ENCODE measurements at places on chromosomes 5 and 9. TPM values are rescaled to one million over a fixed set of nuclear protein-coding genes. Genes with fewer than 3 reads are reported as not detected.

Gene ABLIM3
- total RNA-seq: 15.4 TPM

Gene SERF1A
- total RNA-seq: 5.5 TPM

Gene FLT4
- total RNA-seq: 0.29 TPM

Gene GRXCR2
- total RNA-seq: not detected

Gene MEIKIN
- not detected for total RNA-seq

Gene PCDHGB4
- total RNA-seq: 12.6 TPM

Gene RNF208
- total RNA-seq: 4.4 TPM

Gene TRPM3
- not detected for total RNA-seq

DNA sequence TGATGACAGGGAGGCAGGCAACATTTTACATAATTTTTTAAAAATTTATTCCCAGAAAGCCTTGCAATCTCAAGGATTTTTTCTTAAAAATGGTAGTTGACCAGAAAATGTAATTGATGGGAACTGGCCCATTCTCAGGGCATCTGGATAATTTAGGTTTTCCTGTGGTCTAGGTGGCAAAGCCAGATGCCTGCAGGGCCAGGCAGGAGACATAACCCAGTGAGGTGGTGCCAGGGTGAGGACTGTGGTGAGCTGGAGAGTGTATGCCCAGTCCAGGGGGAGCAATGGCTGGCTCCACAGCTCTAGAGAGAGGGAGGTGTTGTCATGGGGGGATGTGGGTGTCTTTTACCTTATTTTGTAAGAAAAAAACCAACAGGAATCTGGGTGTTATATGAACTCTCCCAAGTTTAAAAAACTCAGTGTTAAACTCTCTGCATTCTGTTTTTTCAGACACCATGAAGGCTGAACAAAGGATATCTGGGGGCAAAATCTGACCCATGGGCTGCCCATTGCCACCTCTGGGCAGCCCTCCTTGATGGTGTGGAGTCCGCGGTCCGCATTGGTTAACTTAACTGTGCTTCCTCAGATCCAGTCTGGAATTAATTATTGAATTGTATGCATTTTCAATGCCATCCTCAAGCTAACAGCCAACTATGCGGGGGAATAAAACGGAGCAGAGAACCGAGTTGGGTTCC is 43.9 kb downstream of the BOD1 start:
- H3K4me1 ChIP-seq: peaks cover 38% of the 10 kb centered on the region
- peaks cover 3% of the 10 kb centered on the region for H3K36me3 ChIP-seq
- no peaks in the 10 kb centered on the region for H3K27me3 ChIP-seq
- H3K27ac ChIP-seq: peak overlapping the region; percentile 62

DNA sequence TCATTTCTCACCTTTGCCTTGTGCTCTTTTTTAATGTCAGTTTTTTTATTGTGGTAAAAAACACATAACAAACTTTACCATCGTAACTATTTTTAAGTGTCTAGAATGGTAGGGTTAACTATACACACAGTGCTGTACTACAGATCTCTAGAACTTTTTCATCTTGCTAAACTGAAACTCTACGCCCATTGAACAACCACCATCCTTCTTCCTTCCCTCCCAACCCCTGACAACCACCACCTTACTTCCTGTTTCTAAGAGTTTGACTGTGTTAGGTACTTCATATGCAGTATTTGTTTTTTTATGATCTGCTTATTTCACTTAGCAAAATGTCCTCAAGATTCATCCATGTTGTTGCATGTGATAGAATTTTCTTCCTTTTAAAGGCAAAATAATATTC is 54.9 kb downstream of the PSAT1 start:
- no peaks in the 10 kb centered on the region for H3K27me3 ChIP-seq
- DNase-seq: no peak
- peaks cover 2% of the 10 kb centered on the region for H3K36me3 ChIP-seq
- H3K27ac ChIP-seq: no peak overlapping the region
- H3K4me3 ChIP-seq: no peak overlapping the region

DNA sequence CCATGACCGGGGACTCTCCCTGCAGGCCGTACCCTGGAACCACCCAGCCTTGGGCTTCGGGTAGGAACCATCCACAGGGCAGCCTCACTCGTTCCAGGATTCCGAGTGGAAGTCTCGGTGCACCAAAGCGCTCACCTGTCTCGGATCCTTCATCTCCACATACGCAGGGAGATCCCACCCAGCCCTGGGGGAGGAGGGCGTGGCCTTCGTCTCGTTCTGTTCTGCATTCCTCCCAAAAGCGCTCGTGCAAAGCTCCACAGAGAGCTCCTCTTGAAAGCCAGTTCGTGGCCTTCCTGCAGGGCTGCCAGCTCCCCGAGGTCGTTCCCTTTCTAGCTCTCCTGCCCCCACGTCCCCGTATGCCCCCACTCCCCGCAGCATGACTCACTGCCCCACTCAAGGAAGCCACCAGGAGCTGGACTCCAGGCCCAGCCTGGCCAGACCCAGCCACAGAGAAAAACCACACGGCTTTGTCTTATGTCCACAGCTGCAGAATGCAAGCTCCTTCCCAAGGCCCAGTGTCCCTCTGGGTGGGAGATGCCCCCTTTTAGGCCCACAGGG is 65.0 kb upstream of the SARDH start:
- no peak for DNase-seq
- peaks cover 11% of the 10 kb centered on the region for H3K4me1 ChIP-seq
- no peak overlapping the region for H3K4me3 ChIP-seq
- no peaks in the 10 kb centered on the region for H3K27me3 ChIP-seq
- no peak overlapping the region for H3K27ac ChIP-seq

DNA sequence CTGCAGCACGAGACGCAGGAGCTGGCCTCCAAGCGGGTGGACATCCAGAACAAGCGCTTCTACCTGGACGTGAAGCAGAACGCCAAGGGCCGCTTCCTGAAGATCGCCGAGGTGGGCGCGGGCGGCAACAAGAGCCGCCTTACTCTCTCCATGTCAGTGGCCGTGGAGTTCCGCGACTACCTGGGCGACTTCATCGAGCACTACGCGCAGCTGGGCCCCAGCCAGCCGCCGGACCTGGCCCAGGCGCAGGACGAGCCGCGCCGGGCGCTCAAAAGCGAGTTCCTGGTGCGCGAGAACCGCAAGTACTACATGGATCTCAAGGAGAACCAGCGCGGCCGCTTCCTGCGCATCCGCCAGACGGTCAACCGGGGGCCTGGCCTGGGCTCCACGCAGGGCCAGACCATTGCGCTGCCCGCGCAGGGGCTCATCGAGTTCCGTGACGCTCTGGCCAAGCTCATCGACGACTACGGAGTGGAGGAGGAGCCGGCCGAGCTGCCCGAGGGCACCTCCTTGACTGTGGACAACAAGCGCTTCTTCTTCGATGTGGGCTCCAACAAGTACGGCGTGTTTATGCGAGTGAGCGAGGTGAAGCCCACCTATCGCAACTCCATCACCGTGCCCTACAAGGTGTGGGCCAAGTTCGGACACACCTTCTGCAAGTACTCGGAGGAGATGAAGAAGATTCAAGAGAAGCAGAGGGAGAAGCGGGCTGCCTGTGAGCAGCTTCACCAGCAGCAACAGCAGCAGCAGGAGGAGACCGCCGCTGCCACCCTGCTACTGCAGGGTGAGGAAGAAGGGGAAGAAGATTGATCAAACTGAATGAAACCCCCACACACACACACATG is 654 bp downstream of the PURA start:
- H3K4me3 ChIP-seq: peak overlapping the region; percentile 78
- peaks cover 57% of the 10 kb centered on the region for H3K4me1 ChIP-seq
- peak; percentile 93 for DNase-seq

DNA sequence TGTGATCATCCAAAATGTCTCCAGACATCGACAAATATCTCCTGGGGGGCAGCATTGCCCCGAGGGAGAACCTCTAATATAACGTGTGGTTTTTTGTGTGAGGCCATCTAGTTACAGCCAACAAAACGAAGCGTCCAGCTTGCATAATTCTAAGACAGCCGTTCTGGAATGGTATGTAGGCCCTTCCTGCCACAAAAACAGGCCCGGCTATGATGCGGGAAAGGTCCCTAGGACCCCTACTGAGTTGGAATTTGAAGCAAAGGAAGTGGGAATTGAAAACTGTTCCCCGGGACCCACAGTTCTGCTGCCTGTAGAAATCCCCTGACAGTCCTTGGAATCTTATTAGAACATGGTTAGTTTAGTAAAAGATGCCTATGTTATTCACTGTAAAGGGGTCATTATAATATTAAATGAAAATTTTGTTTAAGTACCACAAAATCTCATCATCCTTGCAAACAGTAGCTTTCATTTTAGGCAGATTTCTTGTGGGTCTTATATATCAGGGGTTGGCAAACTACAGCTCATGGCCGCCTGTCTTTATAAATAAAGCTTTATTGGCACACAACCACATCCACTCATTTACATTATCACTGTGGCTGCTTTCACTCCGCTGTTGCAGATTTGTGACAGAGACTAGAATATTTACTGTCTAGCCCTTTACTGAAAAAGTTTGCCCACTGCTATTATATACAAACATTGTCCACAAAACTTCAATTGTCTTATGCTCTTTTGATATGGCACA is 70.7 kb downstream of the MSX2 start:
- H3K27me3 ChIP-seq: no peaks in the 10 kb centered on the region
- DNase-seq: no peak
- H3K4me1 ChIP-seq: peaks cover 49% of the 10 kb centered on the region
- H3K36me3 ChIP-seq: no peaks in the 10 kb centered on the region
- H3K27ac ChIP-seq: no peak overlapping the region

DNA sequence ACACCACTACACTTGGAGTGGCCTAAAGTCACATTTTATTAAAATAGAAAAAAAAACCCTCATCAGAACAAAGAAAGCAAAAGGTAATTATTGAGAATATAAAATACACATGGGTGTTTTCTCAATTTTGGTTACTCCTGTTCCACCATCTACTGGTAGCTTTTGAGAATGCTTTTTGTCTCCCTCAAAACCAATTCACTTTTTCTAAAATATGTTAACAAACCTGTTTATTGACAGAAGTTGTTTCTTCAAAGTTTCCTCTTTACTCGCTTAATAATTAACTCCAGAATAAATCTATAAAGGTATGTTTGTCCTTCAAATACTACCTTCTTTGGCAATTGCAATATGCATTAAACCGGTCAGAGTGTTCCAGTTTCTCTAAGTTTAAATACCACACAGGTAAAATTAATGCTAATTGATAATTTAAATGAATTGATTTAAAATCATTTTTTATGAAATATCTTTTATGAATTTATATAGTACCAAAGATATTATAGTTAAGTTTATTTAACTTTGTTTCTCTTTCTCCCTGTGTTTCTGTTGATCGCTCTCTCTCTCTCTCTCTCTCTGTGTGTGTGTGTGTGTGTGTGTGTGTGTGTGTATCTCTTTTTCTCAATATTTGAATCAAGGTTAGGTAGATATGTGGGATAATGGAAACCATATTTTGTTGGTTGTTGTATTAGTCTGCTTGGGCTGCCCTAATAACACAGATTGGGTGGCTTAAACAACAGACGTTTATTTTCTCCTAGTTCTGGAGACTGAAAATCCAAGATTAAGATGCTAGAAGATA is 487.4 kb downstream of the PRDM9 start:
- H3K27ac ChIP-seq: no peak overlapping the region
- no peaks in the 10 kb centered on the region for H3K27me3 ChIP-seq
- no peaks in the 10 kb centered on the region for H3K4me1 ChIP-seq
- H3K4me3 ChIP-seq: no peak overlapping the region
- DNase-seq: no peak
- no peaks in the 10 kb centered on the region for H3K36me3 ChIP-seq

DNA sequence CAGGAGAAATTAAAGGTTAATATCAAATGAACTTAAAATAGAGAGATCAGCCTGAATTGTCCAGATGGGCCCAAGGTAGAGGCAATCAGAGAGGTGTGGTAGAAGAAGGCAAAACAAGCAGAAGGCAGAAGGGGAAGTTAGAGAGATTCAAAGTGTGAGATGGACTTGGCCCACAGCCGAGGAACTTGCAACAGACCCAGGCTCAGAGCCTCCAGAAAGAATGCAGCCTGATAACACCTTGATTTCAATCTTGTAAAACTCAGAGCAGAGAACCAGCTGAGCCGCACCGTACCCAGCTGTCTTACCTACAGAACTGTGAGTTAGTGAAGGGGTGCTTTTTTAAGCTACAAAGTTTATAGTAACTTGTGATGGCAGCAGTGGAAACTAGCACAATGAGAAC is 190.9 kb downstream of the RFK start:
- no peak for DNase-seq
- H3K4me1 ChIP-seq: peaks cover 18% of the 10 kb centered on the region
- H3K27ac ChIP-seq: no peak overlapping the region
- H3K36me3 ChIP-seq: no peaks in the 10 kb centered on the region
- no peaks in the 10 kb centered on the region for H3K27me3 ChIP-seq

DNA sequence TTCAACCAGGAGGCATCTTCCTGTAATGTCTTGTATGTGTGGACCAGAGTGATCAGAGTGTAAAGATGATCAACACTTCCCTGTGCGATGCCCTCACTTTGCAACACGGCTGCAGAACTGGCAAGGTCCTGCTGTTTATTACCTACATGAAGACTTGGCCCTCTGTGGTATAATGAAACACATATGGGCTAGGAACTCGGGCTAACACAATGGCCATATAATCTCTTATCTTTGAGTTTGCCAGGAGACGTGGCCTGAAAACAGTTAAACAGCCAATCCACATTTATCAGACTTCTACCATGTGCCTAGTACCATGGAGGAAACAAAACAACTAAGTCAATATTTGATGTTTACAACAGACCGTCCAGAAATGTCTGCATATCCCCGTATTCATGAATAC is 145.5 kb downstream of the ZNF462 start:
- H3K36me3 ChIP-seq: peaks cover 37% of the 10 kb centered on the region
- no peak overlapping the region for H3K4me3 ChIP-seq
- no peak overlapping the region for H3K27ac ChIP-seq
- H3K4me1 ChIP-seq: no peaks in the 10 kb centered on the region

- no peak overlapping the region for H3K4me3 ChIP-seq
- H3K27me3 ChIP-seq: no peaks in the 10 kb centered on the region
- no peak for DNase-seq
- peaks cover 5% of the 10 kb centered on the region for H3K36me3 ChIP-seq
Measured at GRCh38 chr9:134431095-134431494, 104.8 kb downstream of the RXRA start.

DNA sequence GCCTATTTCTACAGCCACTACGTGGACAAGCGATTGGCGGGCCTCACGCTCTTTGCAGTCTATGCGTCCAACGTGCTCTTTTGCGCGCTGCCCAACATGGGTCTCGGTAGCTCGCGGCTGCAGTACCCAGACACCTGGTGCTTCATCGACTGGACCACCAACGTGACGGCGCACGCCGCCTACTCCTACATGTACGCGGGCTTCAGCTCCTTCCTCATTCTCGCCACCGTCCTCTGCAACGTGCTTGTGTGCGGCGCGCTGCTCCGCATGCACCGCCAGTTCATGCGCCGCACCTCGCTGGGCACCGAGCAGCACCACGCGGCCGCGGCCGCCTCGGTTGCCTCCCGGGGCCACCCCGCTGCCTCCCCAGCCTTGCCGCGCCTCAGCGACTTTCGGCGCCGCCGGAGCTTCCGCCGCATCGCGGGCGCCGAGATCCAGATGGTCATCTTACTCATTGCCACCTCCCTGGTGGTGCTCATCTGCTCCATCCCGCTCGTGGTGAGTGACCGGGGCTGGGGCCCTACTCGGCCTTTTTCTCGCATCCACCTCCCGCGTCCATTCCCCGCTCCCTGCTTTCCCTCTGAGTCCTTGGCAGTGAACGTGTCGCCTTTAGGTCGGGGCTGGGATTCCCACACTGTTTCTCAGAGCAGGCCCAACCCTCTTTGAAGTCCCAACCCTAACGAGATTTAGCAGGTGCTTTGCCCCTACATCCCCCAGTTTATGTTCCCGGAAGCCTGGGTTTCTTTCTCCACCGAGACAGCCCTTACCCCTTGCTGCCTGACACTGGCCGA is 1.8 kb downstream of the PTGER4 start:
- no peaks in the 10 kb centered on the region for H3K27me3 ChIP-seq
- peaks cover 2% of the 10 kb centered on the region for H3K36me3 ChIP-seq
- peak; percentile 94 for DNase-seq

GRCh38 chr5:126965487-126965886 is 64.9 kb downstream of the MARCHF3 start:
- no peak overlapping the region for H3K4me3 ChIP-seq
- H3K4me1 ChIP-seq: peaks cover 6% of the 10 kb centered on the region
- H3K27me3 ChIP-seq: no peaks in the 10 kb centered on the region
- no peaks in the 10 kb centered on the region for H3K36me3 ChIP-seq
